ENCODE measurements at places on chromosomes 6 and 20.

DNA sequence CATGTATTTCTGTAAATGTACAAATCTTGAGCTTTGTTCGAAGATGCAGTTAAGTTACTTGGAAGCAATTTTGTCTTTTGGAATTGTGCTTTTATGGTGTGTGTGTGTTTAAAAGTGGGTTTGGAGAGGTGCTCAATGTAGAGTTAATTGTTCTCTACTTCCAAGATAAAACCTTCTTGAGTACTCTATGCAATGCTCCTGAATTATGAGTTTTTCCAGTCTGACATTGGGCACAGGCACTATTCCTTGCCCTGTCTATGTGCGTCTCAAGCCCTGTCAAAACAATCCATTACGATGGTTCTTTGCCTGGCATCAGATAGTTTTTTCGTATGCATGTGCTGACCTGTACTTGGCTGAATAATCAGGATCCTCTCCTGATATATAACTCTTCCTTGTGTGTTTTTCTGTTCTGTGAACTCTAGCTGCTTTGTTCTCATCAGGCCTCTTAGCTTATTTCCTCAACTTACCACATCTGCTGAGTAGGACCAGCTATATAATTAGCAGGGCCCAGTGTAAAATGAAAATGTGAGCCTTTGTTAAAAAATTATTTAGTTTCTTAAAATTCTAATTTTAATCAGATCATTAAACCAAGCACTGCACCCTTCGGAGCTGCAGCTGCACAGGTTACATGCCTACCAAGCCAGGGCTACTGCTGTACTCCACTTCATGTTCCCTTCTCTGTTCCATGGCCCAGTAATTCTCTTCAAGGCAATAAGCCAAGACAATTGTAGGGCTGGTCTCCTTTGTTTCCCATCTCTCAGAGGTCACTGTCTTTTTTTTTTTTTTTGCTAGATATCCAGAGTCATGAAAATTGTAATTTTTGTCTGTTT, 160.1 kb downstream of the ZFAND3 start:
- no peak for DNase-seq

DNA sequence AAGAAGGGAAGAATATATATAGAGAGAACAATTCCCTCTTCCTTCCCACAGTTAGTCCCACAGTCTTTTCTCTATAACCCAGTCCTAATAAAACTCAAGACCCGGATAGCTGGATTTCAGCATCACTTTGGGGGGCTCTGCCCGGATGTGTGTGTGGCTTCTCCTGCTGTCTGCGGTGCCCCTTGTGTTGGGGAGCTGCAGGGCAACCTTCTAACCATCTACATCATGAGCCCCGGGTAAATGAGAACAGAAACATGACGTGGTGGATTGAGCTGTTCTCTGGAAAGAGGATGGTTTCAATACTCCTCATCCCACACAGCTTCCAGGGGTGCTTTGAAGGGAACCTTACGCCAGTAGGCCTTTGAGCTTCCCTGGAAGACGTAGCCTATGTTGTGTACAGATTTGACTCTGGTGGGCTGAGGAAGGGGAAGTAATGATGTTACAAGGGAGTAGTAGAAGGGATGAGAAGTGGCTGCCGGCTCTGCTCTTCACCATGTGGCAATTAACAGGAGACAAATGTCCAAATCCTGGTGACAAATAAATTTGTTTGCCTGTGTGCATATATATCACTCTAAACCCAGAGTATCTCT, 13.5 kb upstream of the PRDM1 start:
- DNase-seq, result no peak

- DNase-seq, result no peak
Observed at GRCh38 chr6:43146709-43147688, 24.1 kb upstream of the SRF start.

GRCh38 chr6:149182262-149182661, 135.2 kb upstream of the TAB2 start:
- DNase-seq, result no peak

GRCh38 chr6:96687121-96687520, 124.2 kb downstream of the FHL5 start:
- DNase-seq, result no peak

GRCh38 chr6:138593909-138594757, 94.8 kb upstream of the NHSL1 start:
- no peak for DNase-seq

DNA sequence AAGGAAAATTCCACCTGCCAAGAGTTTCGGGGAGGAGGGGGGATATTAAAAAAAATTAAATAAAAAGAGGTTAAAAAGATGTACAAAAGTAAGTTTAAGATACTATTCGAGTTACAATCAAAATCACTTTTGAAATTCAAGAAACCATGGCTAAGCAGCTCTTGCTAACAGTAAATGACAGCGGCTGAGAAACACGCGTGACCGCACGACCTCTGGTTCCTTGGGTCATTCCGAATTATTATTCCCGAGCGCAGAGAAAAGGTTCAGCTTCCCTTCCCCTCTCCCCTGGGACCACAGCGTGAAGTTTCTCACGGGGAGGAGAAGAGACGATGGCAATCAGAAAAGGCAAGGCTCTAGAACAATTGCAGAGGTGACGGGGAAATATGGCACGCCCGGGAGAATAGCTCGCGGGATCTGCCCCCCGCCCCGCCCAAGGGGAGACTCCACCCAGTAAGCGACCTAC, 496 bp downstream of the TMEM242 start:
- DNase-seq, result peak; percentile 64

GRCh38 chr20:38214256-38215193, 46.0 kb downstream of the KIAA1755 start:
- no peak for DNase-seq

DNA sequence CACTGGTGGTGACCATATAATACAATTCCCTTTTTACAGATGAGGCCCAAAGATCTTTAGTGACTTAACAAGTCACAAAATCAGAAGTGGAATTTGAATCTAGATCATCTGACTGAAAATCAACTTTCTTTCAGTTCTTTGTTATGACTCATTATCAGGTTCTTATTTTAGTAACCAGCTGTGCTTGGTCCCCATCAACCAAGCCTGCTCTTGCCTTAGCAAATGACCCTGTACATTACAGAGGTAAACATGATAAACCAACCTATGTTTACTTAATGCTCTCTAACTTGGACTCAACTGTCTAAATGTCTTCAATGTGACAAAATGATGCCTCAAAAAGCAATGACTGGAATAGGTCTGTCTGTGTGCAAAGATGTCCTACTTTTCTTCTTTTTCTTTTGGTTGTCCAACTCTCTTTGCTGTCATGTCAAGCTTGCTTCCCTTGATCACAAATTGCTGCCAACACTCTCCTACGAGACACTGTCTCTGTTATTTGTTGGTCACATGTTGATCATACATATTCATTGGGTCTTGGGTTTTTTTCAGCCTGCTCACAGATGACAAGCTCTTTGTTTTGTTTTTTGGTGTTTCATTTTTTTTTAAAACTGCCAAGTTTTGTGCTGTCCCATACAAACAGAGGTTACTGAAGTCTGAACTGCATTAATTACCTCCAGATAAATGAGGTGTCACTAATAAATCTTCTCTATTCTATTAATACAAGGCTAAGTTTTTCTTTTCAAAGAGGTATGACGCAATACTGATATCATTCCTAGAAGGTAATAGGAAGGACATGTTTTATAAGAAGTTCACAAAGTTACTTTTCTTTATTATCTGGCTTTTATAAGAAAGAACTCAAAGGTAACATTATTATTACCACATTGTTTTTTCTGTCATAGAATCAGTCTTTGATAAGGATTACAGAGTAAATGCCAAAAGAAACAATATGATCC, 62.2 kb upstream of the PLN start:
- DNase-seq, result no peak

- no peak for DNase-seq
Observed at GRCh38 chr6:88459189-88459588, 293.0 kb upstream of the CNR1 start.

GRCh38 chr6:111658462-111659154, 52.9 kb upstream of the TRAF3IP2 start:
- DNase-seq, result no peak

DNA sequence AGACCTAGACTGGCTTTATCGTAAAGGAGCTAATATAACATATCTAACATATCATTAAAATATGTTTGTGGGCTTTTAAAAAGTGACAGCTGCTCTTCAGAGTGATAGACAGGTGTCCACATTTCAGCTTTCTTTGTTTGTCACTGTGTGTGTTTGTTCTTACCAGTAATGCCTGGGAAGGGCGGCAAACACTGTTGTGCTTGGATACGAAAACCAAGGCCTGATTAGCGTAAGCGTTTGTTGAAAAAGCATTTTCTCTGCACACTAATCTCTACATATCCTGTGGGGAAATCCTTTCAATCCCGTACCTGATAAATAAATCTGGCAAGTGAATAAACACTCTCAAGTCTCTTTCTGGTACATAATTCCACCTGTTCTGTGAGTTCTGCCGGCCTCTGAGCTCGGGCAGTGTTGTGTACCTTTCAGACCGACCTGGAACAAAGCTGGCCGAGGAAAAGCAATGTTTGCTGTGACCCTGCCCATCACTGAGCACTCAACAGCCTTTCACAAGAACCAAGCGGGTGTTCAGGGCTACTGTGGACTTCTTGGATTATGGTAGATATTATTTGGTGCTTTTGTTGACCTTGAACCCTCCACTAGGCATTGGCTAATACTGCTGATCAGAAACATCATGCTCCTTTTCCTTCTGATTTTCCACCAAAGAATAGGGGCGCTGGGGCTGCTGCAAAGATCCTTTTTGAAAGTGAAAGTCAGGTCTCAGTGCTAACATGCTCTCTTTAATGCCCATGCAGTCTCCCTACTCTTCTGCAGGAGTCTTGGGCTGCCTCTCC, 100.4 kb downstream of the CD83 start:
- DNase-seq, result no peak

DNA sequence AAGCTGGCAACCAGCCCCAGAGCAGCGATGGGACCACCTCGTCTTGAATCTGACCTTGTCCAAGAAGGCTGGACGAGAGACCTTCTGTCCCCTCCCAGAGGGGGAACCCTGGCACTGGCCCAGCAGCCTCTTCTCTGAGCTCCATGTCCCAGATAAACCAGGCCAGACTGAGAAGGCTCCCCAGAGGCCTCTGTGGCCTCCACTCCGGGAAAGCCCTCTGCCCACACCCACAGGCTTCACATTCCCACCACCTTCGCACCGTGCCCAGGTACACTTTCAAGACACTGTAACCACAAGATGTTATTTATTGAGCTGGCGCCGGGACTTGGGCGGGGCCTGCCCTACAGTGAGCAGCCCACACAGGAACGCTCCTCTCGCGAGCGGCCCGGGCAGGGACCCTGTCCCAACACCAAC, 33.2 kb downstream of the ADA start:
- no peak for DNase-seq

- DNase-seq, result no peak
Observed at GRCh38 chr6:90770778-90771177, 183.9 kb upstream of the MAP3K7 start.

DNA sequence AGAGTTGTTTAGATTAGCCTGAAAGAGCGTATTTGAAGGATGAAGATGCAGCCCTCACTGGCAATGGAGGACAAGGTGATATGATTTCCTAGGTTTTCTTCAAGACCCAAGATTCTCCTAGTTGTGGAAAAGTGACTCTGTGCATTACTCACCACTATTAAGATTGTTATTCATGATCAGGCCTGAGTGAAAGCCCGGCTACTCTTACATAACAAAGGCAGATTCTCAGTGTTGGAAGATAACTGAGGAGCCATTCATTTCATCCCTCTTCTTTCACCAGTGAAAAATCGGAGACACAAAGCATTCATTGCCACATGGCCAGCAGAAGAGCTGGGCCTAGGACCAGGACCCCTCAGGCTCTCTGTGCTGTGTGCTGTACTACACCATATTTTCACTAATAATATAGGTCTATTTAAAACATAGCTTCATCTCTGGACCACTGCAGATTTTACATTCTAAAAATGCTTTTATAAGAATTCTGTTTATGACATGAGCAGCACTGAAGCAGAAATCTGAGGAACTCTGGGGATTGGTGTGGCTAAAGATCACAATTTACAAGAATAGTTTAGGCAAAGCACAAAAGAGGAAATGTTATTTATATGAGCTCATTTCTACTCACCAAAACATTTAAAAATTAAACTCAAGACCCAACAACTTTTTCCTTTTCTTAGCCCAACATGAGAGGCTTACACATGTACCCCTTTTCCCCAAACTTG, 181.9 kb upstream of the CCN2 start:
- no peak for DNase-seq

DNA sequence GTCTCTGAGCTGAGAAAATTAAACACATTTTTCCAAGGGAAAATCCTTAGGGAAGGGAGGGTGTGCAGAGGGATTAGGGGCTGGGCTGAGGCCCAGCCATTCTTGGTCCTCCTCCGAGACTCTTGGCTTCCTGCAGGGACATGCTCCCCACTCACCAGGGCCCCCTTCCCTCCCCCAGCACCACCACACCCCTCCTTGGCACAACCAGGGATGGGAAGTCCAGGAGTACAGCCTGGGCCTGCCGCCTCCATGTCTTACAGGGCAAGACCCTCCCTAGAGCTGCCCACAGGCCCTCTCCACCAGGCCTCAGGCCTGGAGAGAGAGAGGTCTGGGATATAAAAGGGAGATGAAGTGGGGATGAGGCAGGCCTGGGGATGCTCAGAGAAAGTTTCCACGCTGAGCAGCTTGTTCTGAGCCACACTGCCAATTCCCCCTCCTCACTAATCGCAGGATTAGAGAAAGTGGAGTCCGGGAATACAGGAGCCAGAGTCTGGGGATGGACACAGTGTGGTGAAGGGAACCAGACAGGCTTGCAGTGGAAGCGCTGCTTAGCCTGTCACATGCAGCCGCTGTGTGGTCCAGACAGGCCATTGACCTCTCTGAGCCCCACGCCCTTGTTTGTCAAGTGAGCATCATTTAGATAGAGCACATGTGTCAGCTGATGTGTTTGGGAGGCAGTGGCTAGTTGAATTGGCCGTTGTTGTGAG, 105.5 kb downstream of the MRPL14 start:
- no peak for DNase-seq

DNA sequence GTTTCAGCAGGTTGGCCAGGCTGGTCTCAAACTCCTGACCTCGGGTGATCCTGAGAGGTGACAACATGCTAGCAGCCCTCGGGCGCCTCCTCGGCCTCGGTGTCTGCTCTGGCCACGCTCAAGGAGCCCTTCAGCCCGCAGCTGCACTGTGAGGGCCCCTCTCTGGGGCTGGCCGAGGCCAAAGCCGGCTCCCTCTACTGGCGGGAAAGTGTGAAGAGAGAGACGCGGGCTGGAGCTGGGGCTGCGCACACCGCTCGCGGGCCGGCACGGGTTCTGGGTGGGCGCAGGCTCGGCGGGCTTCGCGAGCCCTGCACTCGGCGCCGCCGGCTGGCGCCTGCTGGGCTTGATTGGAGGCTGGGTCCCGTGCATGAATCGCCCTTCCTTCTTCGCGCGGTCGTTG, 80.8 kb upstream of the RBM24 start:
- no peak for DNase-seq

Measured in stimulated activated CD8-positive, alpha-beta memory T cell treated with anti-CD3 and anti-CD28 coated beads, Interleukin-4, amount 100 ng/mL, for 4 hours (primary cell).